ENCODE measurements at places on chromosomes 4 and X.

DNA sequence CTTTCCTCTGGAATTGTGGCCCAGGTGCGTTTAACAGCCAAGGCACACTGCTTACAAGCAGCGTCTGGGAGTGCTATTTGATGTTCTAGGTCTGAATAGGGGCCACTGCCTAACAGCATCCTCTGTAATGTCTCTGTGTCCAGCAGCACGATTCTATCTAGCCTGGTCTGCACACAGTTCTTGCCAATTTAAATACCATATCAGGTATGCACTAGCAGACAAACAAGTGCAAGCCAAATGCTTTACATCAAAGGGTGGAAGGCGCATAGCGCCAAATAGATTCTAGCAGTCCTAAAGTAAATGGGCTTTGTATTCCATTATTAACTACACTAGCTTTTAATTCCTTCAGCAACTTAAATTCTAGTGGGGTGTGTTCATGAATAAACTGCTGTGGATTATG is 15.8 kb upstream of the UGDH start:
- no peak for DNase-seq

DNA sequence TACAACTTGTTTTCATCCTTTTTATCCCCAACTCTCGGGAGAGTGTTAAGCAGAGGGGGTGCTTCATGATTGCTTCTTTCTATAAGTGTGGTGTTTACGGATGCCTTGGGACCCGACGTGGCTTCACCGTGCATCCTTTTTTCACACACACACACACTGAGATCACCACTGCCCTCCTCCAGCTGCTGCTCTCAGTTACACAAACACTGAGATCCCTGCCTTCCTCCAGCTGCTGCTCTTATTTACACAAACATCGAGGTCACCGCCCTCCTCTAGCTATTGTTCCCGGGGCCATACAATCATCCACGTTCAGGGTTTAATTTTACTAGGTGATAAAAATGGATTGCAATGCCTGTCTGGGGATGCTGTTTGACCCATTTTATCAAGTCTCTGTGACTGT is 155.4 kb upstream of the FAM9B start:
- DNase-seq = no peak

GRCh38 chr4:142846729-142847596 is 862 bp upstream of the INPP4B start:
- DNase-seq = no peak

- DNase-seq = peak; percentile 1
These were observed 1.1 kb upstream of the HDAC6 start for GRCh38 chrX:48800574-48801279.

DNA sequence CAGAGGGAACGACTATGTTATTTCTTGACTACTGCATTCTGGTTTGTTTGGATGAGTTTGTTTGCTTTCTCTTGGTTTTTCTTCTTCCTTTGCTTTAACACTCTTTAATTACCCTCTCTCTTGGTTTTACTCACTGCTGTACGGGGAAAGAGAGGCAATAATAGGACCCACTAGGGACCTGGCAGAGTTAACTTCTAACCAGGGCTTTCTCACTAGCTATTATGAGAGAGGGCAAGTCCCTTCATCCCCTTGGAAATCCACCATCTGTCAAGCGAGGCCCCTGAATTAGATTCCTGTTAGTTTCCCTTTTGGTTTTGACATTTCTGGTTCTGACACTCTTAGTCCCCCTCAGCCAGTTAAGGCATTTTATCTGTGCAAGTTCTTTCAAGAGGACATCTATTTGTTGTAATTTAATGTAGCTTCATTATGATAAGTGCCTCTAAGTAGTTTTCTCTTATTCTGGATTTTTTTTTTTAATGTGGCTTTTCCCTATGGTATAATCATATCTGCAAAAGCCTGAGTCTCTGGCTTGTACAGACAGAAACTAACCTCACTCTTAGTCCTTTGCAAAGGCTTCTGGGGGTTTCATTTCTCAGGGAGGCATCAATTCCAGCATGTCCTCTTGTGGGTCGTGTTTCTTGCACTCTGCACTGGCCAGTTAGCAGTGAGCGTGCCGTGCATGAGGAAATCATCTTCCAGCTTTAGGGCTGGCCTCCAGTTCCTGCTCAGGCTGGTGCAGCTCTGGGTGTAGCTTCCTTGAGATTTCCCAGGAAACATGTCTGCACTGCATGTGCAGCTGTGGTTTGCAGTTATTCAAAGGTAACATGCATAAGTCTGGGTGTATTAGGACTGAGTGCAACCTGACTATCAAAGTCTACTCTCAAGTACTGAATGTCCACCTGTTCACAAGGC is 221.3 kb downstream of the STIM2 start:
- DNase-seq = no peak

DNA sequence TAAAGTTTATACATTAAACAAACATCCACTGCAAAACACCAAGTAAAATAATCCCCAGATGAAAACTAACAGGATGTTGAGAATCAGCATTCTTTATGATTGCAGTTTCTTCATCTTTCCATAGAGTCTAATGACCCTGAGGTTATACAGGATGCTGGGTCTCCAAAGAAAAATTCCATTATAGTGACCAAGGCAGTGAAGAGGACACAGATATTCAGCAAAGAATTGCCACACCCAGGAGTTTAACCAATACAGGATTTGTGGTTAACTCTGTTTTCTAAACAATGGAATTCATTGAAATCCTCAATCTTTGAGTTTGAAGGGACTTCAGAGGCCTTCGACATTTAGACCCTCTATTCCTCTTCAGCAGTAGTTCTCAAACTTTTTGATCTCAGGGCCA is 76.2 kb upstream of the ESX1 start:
- no peak for DNase-seq

GRCh38 chrX:437661-438390 is 51.1 kb upstream of the PPP2R3B start:
- no peak for DNase-seq

- no peak for DNase-seq
These were observed 76.3 kb upstream of the ARHGAP36 start for GRCh38 chrX:130981836-130982235.

DNA sequence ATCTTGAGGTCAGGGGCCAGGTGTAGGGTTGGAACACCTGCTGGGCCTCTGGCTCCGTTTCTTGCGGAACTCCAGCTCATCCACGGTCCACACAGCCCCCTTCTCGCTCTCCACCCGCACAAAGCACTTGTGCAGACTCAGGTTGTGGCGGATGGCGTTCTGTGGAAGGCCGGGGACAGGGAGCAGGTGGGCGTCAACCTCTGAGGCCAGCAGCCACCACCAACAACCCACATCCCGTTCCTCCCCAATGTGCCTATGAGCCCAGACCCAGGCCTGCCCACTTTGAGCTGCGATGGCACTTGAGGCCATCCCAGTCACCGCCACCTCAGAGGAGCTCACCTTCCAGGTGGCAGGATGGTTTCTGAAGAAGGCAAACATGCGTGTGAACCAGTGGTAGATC is 13.2 kb downstream of the FOXP3 start:
- no peak for DNase-seq

GRCh38 chr4:26322346-26322745 is 1.5 kb downstream of the RBPJ start:
- DNase-seq = no peak

DNA sequence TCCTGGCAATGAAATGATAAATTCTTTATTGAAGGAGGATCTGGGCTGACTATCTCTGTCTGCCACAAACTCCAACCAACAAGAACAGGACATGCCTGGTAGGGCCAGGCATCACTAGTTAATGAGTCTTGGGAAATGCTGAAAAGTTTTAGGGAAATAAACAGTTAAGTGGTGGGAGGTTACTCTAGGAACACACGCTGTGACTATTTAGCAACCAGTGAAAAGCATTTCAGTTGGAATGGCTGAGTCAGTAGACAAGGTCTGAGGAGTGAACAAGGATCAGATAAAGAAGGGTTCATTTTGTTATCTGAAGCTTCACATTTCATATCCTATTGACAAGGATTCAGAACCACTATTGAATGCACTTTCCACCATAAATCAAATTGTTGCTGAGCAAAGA is 394.9 kb upstream of the BOD1L1 start:
- no peak for DNase-seq

GRCh38 chr4:184355857-184356256 is 118.5 kb downstream of the IRF2 start:
- DNase-seq = no peak

All from NAMALWA (cell line).